Tracheal epithelial cell (primary cell): ENCODE measurements at places on chromosomes 1 and 21. TPM values are rescaled to one million over a fixed set of nuclear protein-coding genes. Genes with fewer than 3 reads are reported as not detected.

SEC16B gene
- total RNA-seq = 0.21 and 0.96 TPM in 2 replicates

CCDC30 gene
- 0.48 and 2.6 TPM in 2 replicates for total RNA-seq

SMIM1 gene
- total RNA-seq = 6.7 TPM in 1 of 2 replicates, not detected in the other

PSEN2 gene
- 21.3 and 29.2 TPM in 2 replicates for total RNA-seq

GJA4 gene
- total RNA-seq = 0.48 TPM in 1 of 2 replicates, not detected in the other

SLAMF1 gene
- total RNA-seq = not detected in 2 replicates

ESRRG gene
- under 0.01 TPM in 1 of 2 replicates, not detected in the other for total RNA-seq

EDN2 gene
- 5.8 and 14.5 TPM in 2 replicates for total RNA-seq

PRXL2B gene
- 10.0 and 12.8 TPM in 2 replicates for total RNA-seq

MFAP2 gene
- total RNA-seq = 6.4 and 22.4 TPM in 2 replicates

LCE1A gene
- not detected in 2 replicates for total RNA-seq

SLAMF9 gene
- 5.5 and 12.1 TPM in 2 replicates for total RNA-seq

SYT14 gene
- 1.7 TPM in 1 of 2 replicates, not detected in the other for total RNA-seq

LCE1B gene
- total RNA-seq = not detected in 2 replicates

EDARADD gene
- total RNA-seq = 0.85 and 3.1 TPM in 2 replicates

GPR37L1 gene
- total RNA-seq = under 0.01 TPM in 1 of 2 replicates, not detected in the other

LCE3E gene
- total RNA-seq = 0.48 TPM in 1 of 2 replicates, not detected in the other

TTLL10 gene
- not detected in 2 replicates for total RNA-seq

NCAM2 gene
- under 0.01 and 1.5 TPM in 2 replicates for total RNA-seq

CDA gene
- 2.6 and 8.2 TPM in 2 replicates for total RNA-seq

RXFP4 gene
- total RNA-seq = 0.24 TPM in 1 of 2 replicates, not detected in the other

HSPG2 gene
- 70.1 and 95.4 TPM in 2 replicates for total RNA-seq

TRAPPC3 gene
- 82.5 and 123 TPM in 2 replicates for total RNA-seq

AUNIP gene
- 2.2 and 2.8 TPM in 2 replicates for total RNA-seq

CR1L gene
- total RNA-seq = not detected in 2 replicates

GPR3 gene
- 0.24 TPM in 1 of 2 replicates, not detected in the other for total RNA-seq

LMX1A gene
- not detected in 2 replicates for total RNA-seq

TAS1R3 gene
- 0.21 TPM in 1 of 2 replicates, not detected in the other for total RNA-seq

VPS72 gene
- total RNA-seq = 58.2 and 79.0 TPM in 2 replicates

FNDC5 gene
- total RNA-seq = 0.21 TPM in 1 of 2 replicates, not detected in the other

DEPDC1 gene
- 1.1 and 1.7 TPM in 2 replicates for total RNA-seq

PTGFRN gene
- 97.4 and 168 TPM in 2 replicates for total RNA-seq

ARHGAP30 gene
- total RNA-seq = 0.72 and 0.85 TPM in 2 replicates

KCNE2 gene
- not detected in 2 replicates for total RNA-seq

MIXL1 gene
- not detected in 2 replicates for total RNA-seq

ALPL gene
- total RNA-seq = not detected in 2 replicates

SPATA45 gene
- total RNA-seq = not detected in 2 replicates

REN gene
- not detected in 2 replicates for total RNA-seq

SHCBP1L gene
- total RNA-seq = not detected in 2 replicates

C1QB gene
- total RNA-seq = not detected in 2 replicates

C1orf94 gene
- total RNA-seq = 0.24 TPM in 1 of 2 replicates, not detected in the other

SERPINC1 gene
- 0.24 TPM in 1 of 2 replicates, not detected in the other for total RNA-seq

LCE1E gene
- total RNA-seq = 0.24 TPM in 1 of 2 replicates, not detected in the other

SPEN gene
- 23.2 and 30.4 TPM in 2 replicates for total RNA-seq

MTMR11 gene
- 2.3 and 6.3 TPM in 2 replicates for total RNA-seq

SFN gene
- 704 and 1,068 TPM in 2 replicates for total RNA-seq

MYBPH gene
- total RNA-seq = not detected in 2 replicates

NECTIN4 gene
- 52.6 and 97.8 TPM in 2 replicates for total RNA-seq

HMGCS2 gene
- not detected in 2 replicates for total RNA-seq

TMCO4 gene
- 5.8 and 10.1 TPM in 2 replicates for total RNA-seq
